ENCODE measurements at places on chromosomes 6 and 20. TPM values are rescaled to one million over a fixed set of nuclear protein-coding genes. Genes with fewer than 3 reads are reported as not detected.

Gene MYLIP
- total RNA-seq = 2.5 TPM

Gene SRPK1
- 46.1 TPM for total RNA-seq

Gene NCR2
- total RNA-seq = not detected

Gene BEND6
- total RNA-seq = 4.3 TPM

Gene WFDC10A
- total RNA-seq = not detected
